Suppressor macrophage treated with lipopolysaccharide for 1 hour (primary cell): ENCODE measurements at places on chromosomes 7 and 10.
A peak's percentile ranks its signal among the peaks of the same experiment; 100 is the strongest.

GRCh38 chr7:156401617-156402016 lies 239.0 kb upstream of the RNF32 start:
- no peak for DNase-seq

GRCh38 chr10:125037145-125037877 lies 95.4 kb downstream of the ZRANB1 start:
- no peak for DNase-seq

GRCh38 chr10:35872671-35873070 lies 230.6 kb upstream of the FZD8 start:
- DNase-seq = no peak

- DNase-seq = peak; percentile 17
These were observed 38.0 kb upstream of the RTKN2 start for GRCh38 chr10:62306663-62307062.

- DNase-seq = peak; percentile 17
These were observed 168.3 kb upstream of the PPP1R3A start for GRCh38 chr7:114086914-114087652.

DNA sequence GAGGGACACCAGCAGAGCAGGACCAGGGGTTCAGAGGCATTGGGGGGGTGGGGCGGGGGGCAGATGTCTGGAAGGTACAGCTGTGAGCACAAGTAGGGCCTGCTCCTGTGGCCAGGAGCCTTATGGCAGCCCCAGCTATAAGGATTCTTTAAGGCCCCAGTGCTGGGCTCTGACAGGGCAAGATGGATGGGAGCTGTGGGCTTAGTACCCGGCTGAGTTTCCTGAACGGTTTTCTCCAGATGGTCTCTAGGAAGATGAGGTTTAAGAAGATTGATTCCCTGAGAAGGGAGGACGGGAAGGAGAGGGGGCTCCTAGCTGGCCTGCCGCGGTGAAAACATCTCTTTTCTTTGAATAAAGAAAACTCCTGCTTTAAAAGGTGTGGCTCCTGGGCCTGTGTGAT lies 30.1 kb upstream of the COMTD1 start:
- no peak for DNase-seq

DNA sequence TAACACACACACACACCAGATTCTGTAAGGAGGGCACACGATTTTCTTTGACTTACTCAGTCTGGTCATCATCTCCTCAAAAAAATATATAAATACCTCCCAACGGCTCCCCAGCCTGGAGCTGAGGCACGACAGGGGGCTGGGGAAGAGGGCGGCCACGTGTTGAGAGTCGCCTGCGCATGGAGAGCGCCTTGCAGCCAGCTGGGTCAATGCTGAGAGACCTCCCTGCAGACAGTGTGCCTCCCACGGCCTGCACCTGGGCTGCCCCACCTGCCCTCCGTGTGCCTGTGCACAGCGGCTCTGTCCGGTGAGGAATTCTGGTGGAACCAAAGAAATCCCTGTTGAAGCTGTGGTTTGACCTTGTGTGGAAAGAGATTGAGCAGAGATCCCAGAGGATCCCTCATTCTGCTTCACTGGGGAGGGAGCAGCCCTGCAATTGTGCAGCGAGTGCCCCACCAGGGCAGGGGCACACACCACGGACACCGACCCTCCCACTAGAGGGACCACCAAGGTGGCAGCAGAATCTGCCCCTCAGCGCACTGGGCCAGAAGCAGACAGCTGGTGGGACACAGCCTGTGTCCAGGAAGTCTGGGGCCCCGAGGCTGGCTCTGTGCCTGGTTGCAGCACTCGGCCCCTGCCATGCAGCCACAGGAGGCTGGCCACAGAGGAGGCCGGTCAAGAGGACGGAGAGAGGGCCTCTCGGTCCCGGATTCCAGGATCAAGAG lies 150.5 kb upstream of the PPP2R2D start:
- DNase-seq = no peak

DNA sequence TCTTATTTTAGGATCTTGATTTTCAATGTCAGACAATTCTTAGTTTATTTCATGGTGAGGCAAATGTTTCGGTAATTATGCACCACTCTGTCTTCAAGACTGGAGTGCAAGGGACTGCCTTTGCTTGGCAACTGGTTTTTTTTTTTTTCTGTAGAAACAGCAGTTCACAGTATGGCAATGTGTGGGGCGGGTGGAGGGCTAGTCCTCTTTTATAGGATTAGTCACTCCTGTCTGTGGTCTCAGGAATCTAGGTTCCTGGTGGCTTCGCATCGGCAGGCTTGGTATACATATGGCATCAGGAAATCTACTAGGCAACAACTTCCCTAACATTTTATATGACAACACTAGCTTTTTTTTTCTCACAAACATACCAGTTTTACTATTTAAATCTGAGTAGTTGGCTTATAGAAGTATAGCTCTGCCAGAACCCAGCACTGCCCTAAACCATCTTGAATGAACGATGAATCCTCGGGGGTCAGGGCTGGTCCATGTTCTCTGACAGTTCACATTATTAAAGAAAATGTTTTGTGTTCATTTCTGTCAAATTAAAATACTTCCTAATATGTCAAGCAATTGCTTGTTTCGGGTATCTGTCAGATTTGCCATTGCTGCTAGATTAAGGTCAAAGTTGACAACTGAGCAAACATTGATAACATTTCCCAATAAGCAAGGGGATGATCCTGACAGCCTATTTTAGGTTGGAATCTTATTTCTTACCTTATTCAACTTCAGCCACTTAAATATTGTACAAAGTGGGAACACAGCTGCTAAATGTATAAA lies 289.7 kb upstream of the VSTM2A start:
- DNase-seq = no peak

DNA sequence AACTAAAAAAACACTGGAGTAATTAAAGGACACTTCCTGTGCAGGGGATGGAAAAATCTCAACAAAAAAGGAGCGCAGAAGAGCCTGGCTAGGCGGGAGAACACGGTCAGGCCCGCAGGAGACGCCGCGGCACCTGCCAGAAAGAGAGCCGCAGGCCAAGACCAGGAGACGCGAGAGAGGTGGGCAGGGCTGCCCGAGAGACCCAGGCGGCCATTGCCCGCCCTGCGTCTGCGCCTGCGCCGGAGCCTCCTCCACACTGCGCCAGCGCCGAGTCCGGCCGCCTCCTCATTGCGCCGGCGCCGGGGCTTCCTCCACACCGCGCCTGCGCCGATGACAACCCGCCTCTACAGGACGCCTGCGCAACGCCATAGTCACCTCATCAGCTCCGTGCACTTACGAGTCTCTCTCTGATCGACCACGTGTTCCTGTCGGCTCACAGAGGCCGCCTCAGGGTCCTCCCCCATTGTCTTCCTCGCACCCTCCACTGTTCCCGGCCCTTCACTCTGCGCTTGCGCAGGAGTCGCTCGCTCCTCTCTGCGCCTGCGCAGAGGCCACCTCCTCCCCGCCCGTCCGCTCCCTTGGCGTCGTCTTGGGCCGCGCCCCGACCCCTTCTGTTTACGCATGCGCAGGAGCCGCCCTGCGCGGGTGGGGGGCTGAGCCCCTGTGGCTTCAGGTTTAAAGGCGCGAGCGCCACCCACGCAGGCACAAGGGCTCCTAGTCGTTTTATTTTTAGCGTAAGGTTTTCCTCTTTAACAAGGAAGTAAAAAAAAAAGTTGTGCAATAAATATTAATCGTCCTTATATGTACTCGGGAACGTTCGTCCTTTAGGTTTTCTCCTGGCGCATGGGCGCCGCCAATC lies 43.2 kb upstream of the FAM20C start:
- peak; percentile 100 for DNase-seq

DNA sequence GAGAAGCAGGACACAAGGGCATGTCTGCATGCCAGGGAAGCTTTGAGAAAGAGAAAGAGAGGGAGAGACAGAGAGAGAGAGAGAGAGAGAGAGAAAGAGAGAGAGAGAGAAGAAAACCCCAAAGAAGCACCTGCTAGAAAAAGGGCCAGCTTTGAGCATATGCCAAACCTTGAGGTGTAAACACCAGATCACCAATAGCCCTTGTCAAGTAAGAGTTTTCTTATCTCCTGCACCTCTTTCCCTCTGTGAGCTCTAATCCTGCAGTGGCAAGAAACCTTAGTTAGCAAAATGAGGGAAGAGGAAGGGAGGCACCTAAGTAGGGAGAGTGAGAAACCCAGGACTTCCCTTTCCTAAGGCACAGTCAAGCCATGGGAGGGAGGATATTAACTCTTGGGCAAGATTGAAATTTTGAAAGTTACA lies 11.3 kb upstream of the TRDMT1 start:
- DNase-seq = peak; percentile 93

DNA sequence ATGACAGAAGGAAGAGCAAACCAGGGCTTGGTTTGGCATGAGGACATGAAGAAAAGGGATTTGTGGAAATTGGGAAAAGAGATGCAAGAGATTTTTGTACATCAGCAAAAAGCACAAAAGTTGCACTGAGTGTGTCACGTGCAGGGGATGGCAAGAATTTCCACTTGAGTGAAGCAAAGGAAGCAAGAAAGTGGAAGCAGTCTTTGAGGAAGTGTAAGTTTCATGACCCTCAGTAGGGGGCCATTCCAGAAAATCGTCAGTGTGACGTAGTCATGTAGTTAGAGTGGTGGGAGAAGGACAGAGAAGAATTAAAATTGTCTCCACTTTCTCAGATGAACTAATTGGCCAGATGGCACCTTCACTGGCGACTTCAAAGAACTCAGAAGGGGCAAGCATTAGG lies 123.3 kb upstream of the FZD1 start:
- peak; percentile 76 for DNase-seq
